Keratinocyte (primary cell): ENCODE measurements at places on chromosomes 3 and 15.

GRCh38 chr3:147854542-147854941 is 445.4 kb downstream of the ZIC1 start:
- DNase-seq = no peak

DNA sequence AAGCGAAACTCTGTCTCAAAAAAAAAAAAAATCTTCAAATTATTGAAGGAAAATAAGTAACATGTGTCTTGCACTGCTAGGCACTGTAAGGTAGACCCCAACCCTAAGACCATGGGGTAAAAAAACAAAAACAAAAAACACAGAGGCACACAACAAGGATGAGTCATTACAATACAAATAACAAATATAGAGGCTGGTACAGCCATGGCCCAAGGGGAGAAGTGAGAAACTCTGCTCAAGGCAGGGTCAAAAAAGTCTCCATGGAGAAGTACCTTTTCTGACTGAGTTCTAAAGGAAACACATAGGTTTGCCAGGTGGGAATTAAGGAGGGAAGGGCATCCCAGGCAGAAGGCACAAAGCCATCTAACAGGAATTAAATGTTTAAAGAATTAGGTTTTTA is 54.5 kb downstream of the TOP2B start:
- no peak for DNase-seq

DNA sequence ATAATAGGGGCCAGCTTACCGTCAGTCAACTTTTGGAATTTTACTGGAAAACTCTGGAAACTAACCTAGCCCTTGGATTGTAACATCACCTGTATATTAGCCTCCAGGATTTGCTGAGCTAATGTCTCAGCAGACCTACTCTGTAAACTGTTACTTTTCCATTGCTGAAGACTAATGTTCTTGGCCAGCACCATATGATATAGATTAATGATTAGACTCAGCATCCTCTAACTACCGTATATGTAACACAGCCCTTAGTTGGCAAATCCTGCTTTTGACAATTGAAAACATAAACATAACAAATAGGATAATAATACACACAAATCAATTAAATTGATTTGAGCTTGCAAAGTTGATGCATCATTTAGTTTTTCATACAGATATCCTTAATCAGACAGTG is 26.6 kb upstream of the GBE1 start:
- no peak for DNase-seq

- DNase-seq = no peak
Observed at GRCh38 chr15:90103701-90104329, 1.5 kb upstream of the IDH2 start.

DNA sequence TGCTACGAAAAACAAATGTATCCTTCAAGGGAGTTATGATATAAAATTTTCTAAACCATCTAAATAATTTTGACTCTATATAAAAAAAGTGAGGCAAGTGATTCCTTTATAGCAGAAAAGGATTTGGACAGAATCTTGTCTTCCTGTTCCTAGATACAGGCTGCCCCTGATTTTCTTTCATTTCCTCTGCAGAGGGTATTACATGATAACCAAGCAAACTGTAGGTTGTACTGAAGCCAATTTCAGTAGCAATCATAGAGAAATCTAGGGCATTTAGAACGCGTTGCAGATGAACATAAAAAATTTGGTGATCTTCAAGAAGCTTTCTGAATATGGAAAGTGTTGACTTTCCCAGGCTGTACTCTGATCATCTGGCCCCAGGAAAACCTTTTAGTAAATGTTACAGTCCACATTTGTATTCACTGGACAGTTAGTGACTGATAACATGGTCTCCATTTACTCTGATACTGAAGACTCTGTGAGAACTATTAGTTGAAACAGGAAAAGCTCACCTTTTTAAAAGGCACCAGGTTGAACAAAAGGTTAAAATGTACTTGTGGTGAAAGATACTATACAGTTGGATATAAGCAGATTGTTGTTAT is 9.1 kb upstream of the UTS2B start:
- no peak for DNase-seq

- no peak for DNase-seq
Observed at GRCh38 chr15:33242669-33243191, 48.2 kb upstream of the FMN1 start.

- DNase-seq = no peak
Observed at GRCh38 chr15:33084661-33085060, 109.9 kb downstream of the FMN1 start.

DNA sequence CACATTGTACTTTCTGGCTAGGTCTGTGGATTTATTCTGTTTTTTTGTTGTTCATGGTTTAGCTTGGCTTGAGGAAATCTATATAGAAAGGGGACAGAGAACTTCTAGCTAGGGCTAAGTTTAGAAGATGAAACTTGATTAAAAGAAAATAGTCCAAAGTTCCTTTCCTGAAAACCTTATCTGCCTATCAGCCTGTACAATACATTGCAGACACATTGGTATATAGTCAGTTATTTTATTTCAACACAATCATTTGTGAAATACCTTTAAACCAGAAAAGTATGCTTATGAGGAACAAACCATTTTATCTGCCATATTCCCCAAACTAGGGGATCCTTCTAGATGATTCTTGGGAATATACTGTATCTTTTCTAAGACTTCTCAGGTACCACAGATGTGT is 147.3 kb upstream of the CGNL1 start:
- no peak for DNase-seq

- no peak for DNase-seq
Observed at GRCh38 chr3:192887701-192888100, 30.0 kb downstream of the MB21D2 start.

- DNase-seq = no peak
Observed at GRCh38 chr15:71515375-71516186, 294.8 kb upstream of the NR2E3 start.

DNA sequence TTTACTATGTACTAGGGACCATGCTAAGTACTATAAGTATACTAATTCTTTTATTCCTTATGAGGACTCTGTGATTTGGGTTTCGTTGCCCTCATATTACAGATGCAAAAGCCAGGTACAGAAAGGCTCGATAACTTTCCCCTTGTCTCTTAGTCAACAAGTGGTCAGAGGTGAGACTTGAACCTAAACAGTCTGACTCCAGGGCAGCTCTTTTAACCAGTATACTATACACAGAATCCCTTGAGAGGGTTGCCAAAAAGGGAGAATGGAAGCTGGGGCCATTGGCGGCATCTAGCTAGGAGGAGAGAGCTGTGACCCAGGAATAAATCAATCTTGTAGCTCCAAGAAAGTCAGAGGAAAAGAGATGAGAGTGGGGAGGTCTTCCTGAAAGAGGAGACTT is 92.4 kb downstream of the TOP2B start:
- DNase-seq = no peak

GRCh38 chr15:94370936-94371285 is 139.6 kb downstream of the MCTP2 start:
- no peak for DNase-seq

DNA sequence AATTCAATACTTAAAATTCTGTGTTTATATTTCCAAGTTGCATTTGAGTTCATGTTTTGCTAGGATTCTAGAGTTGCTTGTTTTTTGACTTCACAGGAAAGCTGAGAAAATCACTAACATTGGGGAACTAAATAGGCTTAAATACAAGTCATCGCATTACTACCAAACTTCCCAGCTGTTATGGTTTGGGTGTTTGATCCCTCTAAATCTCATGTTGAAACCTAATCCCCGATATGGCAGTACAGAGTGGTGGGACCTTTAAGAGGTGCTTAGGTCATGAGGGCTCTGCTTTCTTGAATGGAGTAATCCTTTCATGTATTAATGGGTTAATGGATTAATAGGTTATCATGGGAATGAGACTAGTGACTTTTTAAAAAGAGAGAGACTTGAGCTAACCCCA is 77.2 kb upstream of the ARPP21 start:
- no peak for DNase-seq

DNA sequence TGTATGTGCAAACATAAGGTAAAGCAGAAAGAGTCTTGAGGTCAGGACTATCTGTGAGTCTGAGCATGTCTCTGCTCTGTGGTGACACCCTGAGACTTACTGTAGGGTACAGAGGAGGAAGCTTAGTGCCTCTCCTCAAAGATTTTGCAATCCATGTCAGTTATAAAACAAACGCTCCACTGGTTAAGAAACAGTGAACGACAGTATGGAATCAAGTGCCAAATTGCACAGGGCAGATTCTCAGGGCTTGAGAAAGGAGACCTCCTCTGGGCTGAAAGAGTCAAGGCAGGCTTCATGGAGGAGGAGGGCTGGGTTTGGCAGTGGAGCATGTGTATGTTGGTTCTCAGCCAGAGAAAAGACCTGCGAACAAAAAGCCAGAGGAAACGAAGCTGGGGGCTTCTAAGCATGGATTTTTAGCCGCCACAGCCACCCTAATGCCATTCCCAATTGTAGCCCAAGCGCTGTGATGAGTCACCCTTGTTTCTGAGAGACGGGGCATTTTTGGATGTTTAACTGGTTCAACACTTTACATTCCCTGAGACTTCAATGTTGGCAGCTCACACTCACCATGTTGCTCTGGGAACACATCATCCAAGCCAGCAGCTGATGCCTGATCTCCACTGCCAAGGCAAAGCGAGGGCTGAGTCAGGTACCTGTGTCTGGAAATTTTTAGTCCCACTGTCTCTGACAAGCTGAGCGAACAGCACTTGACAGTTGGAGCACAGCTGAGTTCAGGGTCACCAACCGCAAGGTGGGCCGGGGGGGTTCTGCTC is 3.4 kb upstream of the DGKG start:
- DNase-seq = no peak

GRCh38 chr3:73332558-73332957 is 271.1 kb downstream of the EBLN2 start:
- DNase-seq = no peak

GRCh38 chr3:187714404-187714979 is 12.1 kb upstream of the RTP2 start:
- DNase-seq = no peak

DNA sequence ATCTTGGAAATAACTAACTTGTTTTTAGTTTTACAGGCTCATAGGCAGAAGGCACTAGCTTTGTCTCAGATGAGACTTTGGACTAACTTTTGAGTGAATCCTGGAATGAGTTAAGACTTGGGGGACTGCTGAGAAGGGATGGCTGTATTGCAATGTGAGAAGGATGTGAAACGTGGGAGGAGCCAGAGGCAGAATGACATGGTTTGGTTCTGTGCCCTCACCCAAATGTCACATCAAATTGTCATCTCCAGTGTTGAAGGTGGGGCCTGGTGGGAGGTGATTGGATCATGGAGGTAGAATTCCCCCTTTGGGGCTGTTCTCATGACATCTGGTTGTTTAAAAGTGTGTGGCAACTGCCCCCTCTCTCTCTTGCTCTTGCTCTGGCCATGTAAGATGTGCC is 28.8 kb upstream of the CCDC50 start:
- no peak for DNase-seq

DNA sequence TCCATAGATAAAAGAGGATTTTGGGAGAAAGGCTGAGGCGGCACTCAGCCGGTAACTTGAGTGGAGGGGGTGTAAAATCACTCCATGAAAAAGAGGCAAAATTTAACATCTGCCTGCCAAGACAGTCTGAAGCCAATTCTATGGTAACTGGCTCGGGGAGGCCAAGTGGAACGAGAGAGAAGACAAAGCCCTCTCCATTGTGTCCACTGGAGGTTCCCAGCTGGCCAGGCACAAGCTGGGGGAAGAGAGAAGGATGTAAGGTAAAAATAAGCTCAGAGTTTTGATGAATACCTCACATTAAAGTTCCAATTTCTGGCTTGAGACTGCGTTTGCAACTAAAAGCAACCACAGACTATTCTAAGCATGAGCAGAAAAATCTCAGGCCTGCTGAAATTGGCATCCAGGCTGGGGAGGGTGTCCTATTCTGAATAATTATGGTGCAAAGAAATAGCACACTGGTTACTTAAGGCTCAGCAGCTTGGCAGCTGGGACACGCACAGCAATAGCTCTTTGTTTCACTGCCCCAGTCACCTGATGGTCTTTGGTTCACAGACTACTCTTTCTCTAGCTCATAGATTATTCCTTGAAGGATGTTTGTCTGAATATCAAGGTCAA is 48.8 kb downstream of the CHRD start:
- no peak for DNase-seq

- no peak for DNase-seq
Observed at GRCh38 chr3:28835751-28836150, 445.1 kb upstream of the RBMS3 start.

DNA sequence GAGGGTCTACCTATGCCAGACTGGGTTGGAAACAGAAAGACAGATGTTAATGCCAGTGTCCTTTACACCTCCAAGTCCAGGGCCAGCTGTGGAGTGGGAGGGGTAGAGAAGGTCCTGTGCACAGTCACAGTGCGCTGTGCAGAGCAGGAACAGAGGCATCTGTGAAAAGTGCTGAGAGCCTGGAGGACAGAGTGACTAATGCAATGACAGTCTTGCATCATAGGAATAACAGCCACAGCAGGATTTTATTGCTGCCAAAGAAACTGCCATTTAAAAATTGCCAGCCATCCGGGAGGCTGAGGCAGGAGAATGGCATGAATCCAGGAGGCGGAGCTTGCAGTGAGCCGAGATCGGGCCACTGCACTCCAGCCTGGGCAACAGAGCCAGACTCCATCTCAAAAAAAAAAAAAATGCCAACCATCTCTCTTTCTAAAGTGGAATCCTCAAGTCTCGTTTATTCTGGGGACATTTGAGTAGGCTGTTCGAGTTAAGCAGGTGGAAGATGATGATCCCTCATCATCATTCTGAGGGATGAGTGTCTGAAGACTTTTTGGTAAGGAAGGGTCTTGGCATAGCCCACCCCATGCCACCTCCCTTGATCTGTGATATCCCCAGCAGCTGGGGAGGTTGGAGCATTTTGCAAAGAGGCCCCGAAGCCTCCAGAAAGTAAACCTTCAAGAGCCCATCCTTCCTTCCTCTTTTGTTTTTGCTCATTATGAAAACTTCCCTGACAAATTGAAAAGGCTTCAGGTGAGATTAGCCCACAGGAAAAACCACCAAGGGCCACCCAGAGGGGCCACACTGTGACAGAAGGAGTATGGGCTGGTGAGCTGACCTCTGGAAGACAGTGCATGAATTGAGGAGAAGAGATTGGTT is 7.7 kb downstream of the CCR2 start:
- DNase-seq = no peak

- DNase-seq = no peak
Observed at GRCh38 chr3:123688241-123688747, 103.4 kb upstream of the HACD2 start.

DNA sequence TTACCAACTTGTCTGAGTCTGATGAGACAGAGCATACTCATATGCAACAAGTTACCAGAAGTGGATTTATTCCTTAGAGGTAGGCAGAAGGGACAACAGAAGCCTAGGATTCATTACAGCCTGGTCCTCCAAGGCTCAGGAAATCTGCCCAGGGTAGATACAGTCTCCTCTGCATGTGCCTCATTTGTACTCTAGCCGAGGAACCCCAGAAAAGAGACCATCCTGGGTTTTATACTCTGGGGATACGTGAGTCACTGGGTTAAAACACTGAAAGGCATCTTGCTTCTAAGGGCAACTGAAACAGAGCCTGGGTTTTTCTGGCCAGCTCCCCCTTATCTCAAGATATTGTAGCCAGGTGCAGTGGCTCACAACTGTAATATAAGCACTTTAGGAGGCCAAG is 45.6 kb downstream of the TLNRD1 start:
- DNase-seq = no peak

DNA sequence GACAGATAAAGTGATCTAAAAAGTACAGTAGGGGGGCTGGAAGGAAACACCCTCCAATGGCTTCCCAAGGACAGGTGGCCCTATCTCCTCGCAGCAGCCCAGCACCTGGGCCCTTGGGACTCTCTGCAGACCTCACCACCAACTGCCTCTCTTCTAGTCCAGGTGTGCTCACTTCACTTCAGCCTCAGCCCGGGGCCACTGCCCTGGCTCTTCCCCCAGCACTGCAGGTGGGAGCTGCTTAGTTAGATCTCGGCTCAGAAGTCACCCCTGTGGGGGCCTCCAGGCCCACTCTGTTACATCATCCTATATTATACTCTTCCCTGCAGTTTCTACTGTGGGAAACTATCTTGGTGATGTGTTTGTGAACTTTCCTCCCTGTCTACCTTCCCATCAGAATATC is 2.0 kb downstream of the KLF15 start:
- DNase-seq = no peak
